Naive B cell (primary cell): ENCODE measurements at places on chromosomes 7 and 10.

- DNase-seq, result no peak
Observed at GRCh38 chr10:114557854-114558253, 100.2 kb downstream of the ABLIM1 start.

DNA sequence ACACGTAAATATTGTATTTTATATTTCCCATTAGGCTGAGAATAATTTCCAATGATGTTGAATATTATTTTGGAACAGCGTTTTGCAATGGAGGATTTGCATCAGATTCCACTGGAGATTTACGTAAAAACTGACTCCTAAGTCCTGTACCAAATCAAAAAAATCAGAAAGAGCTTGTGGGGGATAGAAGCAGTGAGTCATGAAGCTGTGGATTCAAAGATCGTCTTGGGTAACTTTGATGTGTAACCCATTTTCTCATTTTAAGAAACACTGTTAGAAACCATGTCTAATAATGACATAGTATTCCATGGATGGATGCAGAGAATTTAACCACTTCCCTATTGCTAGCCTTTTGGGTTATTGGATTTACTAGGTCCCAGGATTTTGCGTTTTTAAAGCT is 158.6 kb downstream of the INHBA start:
- no peak for DNase-seq

DNA sequence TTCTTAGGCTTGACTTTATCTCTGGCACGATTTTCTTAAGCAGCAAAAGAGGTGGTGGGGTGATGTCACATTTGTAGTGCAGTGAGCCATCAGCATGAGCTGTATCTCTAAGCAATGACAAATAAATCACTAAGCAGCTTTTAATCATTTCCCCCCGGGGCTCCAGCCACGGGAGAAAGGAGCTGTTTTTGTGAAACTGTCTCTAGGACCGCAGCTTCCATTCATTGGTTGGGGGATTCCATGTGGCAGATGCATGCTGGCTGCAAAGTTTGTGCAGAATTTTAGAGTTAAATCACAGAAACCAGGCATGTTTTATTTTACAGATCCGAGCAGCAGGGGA is 464 bp downstream of the KIAA1217 start:
- DNase-seq, result no peak

- DNase-seq, result no peak
Observed at GRCh38 chr7:48887500-48887899, 36.8 kb upstream of the CDC14C start.

DNA sequence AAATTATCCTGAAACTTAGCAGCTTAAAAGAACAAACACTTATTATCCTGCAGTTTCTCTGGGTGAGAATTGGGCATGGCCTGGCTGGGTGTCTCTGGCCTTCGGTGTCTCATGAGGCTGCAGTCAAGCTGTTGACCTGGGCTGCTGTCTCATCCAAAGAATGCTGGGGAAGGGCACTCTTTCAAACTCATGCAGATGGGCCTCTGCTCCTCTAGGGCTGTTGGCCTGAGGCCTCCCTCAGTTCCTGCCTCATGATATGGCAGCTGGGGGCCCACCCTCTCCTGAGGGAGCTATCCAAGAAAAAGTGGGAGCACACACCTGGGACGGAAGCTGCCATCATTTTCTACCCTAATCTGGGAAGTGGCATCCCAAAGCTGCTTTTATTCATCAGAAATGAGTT is 43.6 kb downstream of the DRGX start:
- DNase-seq, result no peak

- DNase-seq, result no peak
Observed at GRCh38 chr7:119037941-119038340, 813.4 kb downstream of the ANKRD7 start.

GRCh38 chr7:100803398-100804161 is 23.7 kb downstream of the EPHB4 start:
- DNase-seq, result peak; percentile 85

DNA sequence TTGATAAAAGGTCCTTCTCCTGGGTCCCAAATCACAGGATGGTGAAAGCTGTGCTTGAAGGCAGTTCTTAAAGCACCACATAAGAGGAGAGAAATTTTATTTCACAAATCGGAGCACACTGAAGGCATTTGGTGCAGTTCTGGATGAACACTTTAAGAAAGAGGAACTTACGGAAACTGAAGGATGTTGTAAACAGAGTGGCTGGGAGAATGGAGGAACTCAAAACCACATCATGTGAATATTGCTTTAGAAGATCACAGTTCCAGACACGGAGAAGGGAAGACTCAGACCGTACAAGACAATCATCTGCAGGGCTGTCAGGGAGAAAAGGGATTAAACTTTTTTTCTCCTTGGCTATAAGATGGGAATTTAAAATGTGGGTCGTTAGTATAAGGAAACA is 9.0 kb upstream of the GPR141 start:
- DNase-seq, result no peak

DNA sequence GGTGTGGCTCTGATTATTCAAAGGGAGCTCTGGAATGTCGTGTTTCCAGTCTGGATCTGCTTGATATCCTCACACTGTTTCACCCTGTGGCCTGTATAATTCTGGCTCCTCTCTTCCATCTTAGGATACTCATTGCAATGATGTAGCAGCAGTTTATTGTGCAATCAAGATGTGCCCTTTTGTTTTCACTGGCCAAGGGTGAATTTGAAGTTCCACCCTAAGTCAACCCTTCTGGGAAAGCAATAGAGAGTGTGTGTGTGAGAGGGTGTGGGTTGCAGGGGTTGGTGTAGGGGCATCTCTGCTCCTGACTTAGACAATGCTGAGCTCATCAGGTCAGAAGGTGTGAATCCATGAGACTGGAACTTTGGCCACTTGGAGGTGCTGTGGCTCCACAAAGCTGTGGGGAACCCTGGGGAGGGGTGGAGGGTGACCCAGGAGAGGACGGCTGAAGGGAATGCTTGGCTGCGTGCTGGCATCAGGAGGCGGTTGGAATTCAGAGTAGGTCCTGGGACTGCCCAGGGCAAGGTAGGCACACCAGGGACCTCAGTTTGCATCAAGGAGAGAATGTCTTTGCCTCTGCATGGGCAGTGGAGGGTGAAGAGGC is 118.0 kb upstream of the PRSS58 start:
- DNase-seq, result no peak

- DNase-seq, result no peak
Observed at GRCh38 chr10:44807451-44807850, 103.7 kb upstream of the TMEM72 start.

DNA sequence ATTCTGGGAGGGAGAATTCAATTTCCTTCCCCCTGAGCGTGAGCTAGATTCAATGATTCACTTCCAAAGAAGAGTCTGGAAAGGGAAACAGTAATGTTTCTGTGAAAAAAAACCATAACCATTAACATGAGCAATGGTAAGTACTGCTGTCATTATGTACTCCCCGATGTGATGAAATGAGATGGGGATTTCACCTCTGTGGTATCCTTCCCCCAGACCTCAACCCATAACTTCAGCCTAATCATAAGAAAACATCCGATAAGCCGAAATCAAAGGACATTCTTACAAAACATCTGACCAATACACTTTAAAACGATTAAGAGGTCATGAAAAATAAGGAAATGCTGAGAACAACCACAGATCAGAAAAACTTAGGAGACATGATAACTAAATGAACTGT is 27.2 kb downstream of the EZH2 start:
- DNase-seq, result no peak

DNA sequence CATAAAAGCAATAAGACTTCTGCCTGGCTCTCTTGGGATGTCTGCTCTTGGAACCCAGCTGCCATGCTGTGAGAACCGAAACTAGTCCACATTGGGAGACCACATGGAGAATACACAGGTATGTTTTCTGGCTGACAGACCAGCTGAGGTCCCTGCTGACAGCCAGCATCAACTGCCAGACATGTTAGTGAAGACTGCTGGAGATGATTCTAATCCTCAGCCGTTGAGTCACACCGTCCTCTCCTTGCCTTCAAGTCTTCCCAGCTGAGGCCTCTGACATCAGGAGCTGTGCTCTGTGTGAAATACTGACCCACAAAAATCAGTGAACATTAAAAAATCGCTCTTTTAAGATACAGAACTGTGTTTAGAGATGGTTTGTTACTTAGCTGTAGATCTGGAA is 36.9 kb upstream of the AGR2 start:
- no peak for DNase-seq

DNA sequence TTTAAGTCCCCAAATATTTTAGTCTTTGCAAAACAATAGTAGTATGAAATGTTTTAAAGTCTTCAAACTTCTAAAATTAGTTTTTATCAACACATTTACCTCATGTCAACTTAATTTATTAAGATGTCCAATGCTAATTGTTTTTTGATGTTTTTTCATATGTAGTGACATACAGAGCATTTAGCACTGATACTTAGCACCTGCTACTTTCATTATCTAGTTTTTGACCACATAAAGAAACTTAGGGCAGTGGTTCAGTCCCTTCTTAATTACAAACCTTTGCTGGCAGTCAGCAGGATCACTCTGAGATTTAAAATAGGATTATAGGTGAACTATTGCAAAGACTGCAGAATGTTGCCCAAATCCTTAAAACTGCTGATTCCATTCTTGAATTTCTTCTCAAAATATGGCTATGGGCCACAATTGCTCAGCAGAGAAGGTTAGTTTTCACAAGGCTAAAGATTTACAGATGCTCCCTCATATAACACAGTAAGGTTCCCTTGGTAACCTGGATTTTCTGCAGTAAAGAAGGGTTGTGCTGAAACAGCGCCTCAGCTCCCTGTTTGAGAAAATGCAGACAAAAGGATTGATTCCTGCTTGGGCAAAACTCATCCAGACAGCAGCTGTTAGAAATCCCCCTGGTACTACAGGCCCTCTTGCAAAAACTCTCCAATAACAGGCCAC is 3.4 kb downstream of the GPR85 start:
- no peak for DNase-seq

DNA sequence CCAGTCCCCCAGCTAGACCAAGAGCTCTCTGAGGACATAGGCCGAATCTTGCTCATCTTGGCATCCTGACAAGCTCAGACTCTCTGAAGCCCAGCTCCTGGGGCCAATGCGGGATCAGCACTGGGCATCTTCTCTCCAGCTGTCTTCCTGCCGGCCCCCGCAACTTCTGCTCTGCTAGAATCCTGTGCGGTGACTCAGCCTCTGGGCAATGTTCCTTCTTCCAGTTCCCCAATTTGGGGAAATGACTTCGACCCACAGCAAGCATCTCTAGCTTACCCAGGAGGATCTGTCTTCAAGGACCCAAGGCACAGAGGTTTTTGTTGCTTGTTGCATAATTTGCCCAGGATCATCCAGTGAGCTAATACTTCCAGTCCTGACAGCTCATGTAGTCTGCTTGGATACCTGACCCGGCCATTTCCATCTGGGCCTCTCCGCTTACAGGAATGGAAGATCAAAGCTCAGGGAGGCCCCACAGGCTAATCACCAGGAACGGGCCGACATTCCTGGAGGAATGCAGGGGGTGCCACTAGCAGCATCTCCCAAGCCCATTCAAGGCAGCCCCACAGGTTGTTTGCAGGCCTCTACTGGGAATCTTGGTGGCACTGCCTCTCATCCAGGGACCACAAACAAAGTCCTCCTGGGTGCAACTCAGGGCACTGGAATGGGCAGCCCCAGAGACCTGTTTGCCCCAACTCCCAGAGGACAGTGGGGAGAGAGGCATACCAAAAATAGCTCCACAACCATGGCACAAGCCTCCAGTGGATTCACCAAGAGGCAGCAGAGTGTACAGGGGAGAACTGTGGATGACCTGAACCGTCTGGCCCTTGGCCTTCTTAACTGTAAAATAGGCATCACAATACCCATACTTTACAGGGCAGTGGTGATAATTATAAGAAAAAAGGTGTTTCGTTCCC is 151.9 kb downstream of the NEURL1 start:
- no peak for DNase-seq

- no peak for DNase-seq
Observed at GRCh38 chr10:86291616-86292340, 74.8 kb downstream of the GRID1 start.

DNA sequence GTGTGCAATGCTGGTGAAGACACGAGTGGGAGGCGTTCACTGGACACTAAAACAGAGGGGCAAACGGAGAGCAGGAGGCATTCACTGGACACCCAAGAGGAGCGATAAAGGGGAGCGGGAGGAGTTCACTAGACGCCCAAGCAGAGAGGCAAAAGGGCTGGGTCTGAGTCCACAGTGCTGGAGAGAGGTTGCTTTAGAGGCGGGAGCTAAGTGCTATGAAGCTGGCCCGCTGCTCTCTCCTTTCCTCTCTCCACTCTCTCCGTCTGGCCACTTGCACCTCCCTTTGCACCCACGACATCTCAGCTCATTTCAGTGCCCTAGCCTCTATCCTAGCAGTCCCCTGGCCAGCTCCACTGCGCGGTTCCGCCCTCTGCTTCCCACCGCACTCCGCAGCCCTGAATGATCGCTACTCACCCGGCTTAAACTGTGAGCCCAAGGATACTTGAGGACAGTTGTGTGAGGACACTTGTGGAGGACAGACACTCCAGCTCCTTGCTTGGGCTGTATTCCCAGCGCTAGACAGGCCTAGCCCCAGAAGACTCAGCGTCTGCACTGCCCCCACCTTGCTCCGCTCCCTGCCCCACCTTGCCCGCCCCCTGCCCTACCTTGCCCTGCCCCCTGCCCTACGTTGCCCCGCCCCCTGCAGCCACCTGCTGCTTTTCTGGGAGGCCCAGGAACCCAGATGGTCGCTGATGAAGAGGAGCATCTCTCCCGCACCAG is 78.8 kb upstream of the CPXM2 start:
- DNase-seq, result no peak

GRCh38 chr7:116647290-116647689 is 24.7 kb upstream of the MET start:
- no peak for DNase-seq

- DNase-seq, result no peak
Observed at GRCh38 chr7:30799976-30800661, 28.9 kb downstream of the MINDY4 start.

DNA sequence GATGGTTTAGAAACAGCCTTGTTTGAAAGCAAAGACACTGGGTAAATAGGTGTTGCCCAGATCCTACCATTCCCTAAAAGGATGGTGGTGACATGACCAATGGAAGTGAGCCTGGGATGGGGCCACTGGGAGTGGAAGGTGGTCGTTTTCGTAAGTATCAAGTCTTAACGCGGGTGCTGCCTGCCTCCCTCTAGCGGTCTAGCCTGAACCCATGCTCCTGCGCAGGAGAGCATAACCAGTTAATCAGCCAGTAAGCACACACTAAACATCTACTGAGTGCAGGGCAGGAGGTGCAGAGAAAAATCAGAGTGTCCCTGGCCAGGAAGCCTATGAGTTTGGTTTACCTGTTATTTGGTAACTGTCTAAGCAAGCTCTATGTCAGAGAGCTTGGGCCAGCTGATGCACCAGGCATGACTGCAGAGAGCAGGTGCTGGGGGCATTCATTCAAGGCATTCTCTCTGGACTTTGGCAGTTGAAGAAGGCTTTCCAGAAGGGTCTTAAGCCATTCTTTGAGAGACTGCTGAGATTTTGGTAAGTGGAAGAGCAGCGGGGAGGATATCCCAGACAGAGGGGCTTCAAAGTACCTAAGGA is 930 bp downstream of the GARIN1A start:
- no peak for DNase-seq
